Sigmoid colon (tissue), 7 donors: ENCODE measurements at places on chromosomes 12 and 14.

DNA sequence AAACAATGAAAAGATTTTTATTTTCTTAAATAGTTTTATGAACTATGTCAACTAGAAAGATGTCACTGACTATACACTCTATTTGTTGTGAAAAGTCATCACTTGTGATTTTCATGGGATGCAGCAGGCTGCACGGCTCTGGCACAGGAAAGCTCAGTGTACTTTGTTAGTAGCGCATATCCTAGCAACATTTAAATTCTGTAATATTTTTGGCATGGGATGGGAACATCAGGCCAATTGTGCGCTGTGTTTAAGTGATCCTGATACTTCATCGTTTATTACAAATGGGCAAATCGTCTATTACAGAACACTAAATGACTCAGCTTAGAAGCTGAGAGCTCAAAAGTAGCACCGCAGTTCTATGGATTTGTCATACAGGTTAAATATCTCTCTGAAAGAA is 60.7 kb upstream of the SAV1 start:
- no peak for DNase-seq

DNA sequence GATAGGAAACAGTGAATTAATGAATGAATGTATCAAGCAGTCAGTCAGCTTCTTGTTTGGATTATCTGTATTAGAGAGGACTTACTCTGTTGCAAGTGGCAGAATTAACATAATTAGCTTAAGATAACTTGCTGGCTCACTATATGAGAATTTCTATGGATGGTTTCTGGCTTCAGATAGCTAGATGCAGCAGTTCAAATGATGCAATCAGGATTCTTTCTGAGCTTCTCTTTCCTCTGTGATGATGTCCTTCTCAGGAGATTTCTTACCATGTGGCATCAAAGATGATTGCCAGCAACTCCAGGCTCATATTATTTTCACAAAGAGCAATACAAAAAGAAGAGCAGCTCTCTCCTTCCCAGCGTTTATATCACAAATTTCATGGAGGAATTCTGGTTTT is 30.7 kb downstream of the FRMD6 start:
- DNase-seq = no peak

DNA sequence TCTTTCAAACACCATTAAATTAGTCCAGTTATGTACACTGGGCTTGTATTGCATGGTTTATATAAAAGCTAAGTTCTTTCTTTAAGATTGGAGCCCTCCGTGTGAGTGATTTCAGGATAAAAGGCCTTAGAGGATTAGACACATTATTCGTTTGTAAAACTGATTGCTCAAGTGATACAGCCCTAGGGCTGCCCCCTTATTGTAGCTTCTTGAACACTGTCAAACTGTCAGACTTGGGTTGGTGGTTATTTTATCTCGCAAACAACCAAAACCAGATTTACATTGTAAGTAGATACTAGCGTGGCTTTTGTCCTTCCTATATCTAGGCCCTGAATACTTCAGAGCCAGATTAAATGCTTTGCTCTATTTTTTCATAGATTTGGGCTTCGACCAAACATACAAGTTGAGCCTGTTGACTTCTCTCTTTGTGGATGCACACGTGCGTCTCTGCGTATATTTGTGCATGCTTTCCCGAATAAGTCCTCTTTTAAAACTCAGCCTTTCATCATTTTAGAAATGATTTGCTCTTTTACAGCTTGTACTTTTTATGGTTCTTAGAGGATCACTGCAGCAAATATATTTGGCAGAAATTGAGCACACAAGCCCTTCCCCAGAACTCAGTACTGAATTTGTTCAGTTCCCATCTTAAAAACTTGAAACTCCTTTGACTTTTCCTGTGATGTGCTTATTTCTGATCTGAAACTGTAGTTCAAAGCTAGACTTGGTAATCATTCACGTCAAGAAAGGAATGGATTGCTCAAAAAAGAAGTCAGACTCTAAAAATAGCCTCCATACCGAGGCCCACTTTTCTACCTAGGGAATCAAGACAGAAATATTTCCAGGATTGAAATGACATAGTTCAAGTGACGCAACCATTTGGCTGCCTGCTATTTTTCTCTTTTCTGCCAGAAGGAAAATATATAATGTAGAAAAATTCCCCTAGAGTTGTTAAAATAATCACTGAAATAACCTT is 129.5 kb downstream of the ETV6 start:
- no peak for DNase-seq

GRCh38 chr12:59069516-59069915 is 149.2 kb upstream of the LRIG3 start:
- no peak for DNase-seq

DNA sequence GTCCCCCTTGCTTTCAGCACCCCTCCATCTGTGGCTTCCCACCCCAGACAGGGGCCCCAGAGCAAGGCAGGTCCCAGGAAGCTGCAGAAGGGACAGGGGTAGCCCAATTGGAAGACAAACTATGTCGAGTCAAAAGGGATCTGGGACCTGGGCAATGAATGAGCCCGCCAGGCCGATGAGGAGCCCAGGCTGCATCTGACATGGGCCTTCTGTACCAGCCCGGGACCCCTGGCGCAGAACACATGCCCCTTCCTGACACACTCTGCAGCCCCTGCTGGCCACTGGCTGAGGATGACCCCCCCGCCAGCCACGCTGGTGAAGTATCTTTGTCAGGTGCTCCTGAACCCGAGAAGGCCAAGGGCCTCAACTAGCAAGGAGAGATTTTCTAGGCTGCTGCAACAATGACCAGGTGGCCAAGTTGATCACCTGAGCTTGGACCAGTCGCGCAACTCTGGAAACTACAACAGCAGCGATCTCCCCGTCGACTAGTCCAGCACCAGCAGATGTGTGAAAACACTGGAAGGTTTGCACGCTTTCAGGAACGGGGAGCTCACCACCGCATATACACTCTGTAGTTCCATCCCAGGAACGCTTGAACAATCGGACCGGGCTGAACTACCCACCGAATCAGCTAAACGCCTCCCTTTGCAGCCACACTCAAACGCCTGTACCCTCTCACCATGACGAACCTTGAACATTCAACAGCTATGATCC is 119.0 kb downstream of the NCOR2 start:
- no peak for DNase-seq

DNA sequence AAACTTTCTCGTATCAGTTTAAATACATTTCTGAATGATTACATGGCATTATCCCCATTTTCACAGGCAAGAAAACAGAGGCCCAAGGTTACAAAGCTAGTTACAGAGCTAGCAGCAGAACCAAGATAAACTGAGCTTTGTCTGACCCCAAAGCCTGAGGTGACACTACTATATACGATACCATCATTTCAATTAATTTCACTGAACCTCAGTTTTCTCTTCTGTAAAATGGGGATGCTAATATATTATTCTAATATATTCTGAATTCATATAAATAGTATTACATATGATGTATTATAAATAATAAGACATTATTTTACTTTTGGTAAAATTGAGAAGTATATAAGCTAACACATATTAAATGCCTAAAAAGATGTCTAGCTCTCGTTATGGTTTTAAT is 143.3 kb downstream of the NRXN3 start:
- no peak for DNase-seq

- DNase-seq = peak; percentile 78
Observed at GRCh38 chr12:104358353-104359003, 54.9 kb downstream of the EID3 start.

DNA sequence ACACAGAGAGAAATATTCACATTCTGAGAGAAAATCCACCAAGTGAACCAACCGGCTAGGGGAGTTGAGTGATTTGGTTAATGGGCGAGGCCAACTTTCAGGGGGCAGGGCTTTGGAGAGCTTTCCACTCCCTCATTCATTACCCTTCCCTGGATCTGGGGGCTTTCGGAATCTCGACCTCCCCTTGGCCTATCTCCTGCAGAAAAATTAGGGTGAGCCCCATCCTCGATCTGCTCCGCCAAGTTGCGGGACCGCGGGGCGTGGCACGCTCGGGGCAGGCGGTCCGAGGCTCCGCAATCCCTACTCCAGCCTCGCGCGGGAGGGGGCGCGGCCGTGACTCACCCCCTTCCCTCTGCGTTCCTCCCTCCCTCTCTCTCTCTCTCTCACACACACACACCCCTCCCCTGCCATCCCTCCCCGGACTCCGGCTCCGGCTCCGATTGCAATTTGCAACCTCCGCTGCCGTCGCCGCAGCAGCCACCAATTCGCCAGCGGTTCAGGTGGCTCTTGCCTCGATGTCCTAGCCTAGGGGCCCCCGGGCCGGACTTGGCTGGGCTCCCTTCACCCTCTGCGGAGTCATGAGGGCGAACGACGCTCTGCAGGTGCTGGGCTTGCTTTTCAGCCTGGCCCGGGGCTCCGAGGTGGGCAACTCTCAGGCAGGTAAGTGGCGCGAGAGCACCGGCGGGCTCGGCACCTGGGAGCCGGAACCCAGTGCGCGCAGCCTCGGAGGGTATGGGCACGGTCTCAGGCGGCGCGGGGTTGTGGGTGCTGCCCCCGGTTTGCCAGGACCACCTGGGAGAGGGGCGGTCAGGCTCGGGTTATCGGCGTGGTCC is at the start of gene ERBB3:
Gene ERBB3, plus strand, starts transcription at position 443 of the 833 bp plus-strand sequence. Its CDS starts 136 bp downstream, at position 579.
- DNase-seq = peak; percentile 87

- no peak for DNase-seq
Observed at GRCh38 chr14:69917287-69917686, 38.1 kb downstream of the SMOC1 start.

DNA sequence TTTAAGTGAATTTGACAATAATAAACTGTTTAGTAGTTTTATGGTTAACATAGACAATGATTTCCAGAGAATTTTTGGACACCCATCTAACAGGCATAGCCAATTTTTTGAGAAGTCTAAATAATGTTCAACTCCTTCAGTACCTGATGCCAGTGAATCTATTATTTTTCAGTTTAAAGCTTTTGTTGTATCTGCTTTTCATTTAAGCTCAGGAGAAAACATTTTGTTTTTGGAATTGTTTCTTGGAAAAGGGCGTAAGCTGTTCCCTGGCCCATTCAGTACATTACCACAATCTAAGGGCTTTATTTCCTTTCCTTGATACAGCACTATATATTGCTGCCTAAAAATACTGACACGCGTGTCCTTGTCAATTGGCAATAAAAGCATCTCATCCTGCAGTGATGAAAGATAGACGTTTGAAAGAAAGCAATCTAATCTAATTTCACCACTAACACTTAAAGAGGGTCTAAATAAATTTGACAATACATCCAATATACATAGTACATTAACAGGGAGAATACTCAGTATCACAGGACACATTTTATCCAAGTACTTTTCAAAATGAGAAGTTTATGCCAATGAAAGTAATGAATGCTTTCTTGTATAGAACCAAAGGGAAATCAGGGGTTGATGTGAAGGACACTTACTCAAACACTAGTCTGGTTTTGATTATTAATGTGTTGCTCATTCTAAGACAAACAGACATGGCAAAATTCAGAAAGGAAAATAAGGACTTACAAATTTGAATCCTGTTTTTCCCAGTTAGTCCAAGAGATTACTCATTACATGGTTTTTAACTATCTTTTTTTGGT is 104.2 kb upstream of the LGR5 start:
- DNase-seq = no peak

- DNase-seq = no peak
Observed at GRCh38 chr12:26918321-26919215, 19.2 kb downstream of the INTS13 start.

DNA sequence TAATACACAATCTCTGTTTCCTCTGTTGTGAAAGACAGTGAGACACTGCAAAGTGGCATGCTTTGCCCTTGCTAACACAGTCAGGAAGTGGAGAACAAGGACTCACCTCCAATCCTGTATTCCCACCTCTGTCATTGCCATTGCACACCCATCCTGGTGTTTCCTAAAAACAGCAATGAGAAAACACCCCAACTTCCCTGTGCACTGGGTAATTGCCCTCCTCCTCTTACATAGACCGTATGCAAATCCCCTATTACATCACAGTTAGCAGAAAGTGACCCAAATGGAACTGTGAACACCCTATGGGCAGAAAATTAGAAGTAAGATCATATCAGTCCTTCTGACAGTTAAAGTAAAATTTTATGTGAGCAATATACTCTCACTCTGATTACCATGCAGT is 355.5 kb downstream of the BCL11B start:
- DNase-seq = no peak

GRCh38 chr12:51864833-51865670 is 16.5 kb upstream of the FIGNL2 start:
- no peak for DNase-seq

DNA sequence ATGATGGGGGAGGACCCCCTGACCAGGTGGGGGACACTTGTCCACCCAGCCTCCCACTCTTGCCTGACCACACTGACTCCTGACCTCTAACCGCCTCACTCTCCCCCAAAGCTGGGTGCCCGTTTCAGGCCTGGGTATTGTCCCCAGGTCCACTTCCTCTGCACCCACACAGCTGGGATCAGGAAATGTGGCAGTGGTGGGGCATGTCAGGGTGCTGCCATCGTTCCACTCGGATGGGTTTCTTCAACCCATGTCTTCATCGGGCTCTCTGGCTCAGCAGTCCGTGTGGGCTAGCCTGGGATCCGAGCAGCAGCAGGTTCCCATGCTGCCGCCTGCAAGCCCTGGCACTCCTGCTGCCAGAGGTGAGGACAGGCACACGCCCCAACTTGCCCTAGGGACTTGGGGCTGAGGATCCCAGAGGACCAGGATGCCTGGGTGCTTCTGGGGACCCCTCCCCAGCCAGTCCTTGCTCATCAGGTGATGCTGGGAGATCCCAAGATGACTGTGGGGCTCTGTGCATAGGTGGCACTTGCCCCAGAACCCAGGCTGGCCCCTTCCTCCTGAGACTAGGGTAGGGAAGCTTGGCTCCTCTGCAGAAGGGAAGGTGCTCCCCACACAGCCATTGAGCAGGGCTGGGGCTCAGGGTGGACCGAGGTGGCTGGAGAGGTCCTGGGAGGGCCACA is 2.9 kb upstream of the CLBA1 start:
- DNase-seq = peak; percentile 61
